HT1080 (cell line): ENCODE measurements at places on chromosomes 4 and X. TPM values are rescaled to one million over a fixed set of nuclear protein-coding genes. Genes with fewer than 3 reads are reported as not detected.

SYP gene
- 0.23 and 0.70 TPM in 2 replicates for total RNA-seq

UTP3 gene
- 39.7 and 57.2 TPM in 2 replicates for total RNA-seq

STPG2 gene
- total RNA-seq, result 0.03 TPM in 1 of 2 replicates, not detected in the other

CT45A10 gene
- 30.6 and 42.2 TPM in 2 replicates for total RNA-seq

SLITRK4 gene
- not detected in 2 replicates for total RNA-seq

VEGFD gene
- 0.37 TPM in 1 of 2 replicates, not detected in the other for total RNA-seq
